CD4-positive, alpha-beta T cell treated with Interleukin-2 at 100 ng/mL for 4 hours (primary cell): ENCODE measurements at places on chromosomes 5 and 9.

- peak; percentile 12 for DNase-seq
Measured at GRCh38 chr9:87336914-87337333, 160.7 kb upstream of the DAPK1 start.

GRCh38 chr9:126581893-126582292 lies 31.8 kb upstream of the LMX1B start:
- DNase-seq, result no peak

DNA sequence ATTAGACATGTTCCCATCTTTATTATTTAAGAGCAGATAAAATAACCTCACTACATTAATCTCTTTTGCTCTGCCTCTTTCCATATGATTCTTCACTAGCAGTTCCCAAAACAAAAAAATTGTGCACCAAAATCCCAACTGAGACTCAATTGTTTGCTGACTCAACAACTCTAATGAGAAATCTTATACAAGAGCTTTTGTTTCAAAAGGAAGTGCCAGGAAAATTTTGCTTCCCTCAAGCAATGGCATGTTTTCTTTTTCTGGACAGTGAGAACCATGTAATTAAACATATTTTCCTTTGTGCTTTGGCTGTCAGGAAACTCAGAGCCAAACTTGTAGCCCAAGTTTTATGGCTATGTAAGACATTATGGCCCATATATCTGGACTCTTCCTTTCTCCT lies 62.0 kb downstream of the TMC1 start:
- DNase-seq, result no peak

DNA sequence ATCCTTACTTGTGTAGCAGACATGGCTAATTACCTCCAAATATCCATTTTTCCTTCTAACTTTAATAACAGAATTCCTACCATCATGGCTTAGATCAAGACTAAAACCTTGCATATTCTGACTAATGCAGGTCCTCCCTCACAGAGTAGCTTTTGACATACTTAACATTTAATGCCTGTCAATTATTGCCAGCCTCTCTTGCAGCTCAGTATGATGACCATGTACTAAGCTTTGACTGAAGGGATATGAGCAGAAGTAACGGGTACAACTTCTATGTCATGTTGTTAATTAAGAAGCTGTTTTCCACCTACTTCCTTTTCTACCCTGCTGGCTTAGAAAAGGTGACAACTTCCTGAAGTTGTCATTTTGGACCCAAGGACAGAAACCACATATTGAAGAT lies 533.4 kb downstream of the PSAT1 start:
- DNase-seq, result no peak

GRCh38 chr5:1555011-1555807 lies 31.4 kb upstream of the LPCAT1 start:
- DNase-seq, result no peak

DNA sequence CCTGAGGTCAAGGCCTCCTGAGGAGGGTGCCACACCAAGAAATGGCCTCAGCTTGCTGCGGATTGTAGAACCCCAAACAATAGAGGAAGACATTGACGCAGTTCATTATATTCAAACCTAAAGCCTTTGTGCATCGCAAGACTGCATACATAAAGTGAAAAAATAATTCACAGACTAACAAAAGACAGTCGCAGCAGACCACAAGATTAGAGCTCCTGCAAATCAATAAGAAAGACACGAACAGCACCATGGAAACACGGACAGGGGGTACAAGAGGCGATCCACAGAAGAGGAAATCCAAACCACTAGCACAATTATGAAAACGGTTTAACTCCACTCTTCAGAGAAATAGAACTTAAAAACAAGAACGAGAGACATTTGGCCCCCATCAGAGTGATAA lies 10.0 kb upstream of the TCOF1 start:
- no peak for DNase-seq

- no peak for DNase-seq
Measured at GRCh38 chr9:110029429-110029955, 178.5 kb downstream of the C9orf152 start.

GRCh38 chr5:86795659-86796058 lies 177.9 kb downstream of the COX7C start:
- no peak for DNase-seq

DNA sequence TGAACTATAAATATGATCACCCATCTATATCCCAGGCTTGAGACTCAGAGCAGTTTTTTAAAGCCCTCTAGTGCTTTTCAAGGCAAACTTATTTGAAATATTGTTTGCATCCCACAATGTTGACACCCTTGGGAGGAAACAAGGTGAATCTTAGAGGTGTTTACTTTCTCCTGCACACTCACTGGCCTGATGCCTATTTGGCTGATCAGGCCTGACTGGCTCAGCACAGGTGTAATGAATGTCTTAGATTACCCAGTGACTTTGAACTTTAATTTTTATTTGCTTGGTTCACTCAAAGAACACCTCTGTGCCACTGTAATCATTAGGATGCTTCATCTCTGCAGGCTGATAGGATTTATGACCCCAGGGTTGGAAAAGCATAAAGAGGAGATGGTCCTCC lies 158.3 kb downstream of the KCTD16 start:
- DNase-seq, result no peak

DNA sequence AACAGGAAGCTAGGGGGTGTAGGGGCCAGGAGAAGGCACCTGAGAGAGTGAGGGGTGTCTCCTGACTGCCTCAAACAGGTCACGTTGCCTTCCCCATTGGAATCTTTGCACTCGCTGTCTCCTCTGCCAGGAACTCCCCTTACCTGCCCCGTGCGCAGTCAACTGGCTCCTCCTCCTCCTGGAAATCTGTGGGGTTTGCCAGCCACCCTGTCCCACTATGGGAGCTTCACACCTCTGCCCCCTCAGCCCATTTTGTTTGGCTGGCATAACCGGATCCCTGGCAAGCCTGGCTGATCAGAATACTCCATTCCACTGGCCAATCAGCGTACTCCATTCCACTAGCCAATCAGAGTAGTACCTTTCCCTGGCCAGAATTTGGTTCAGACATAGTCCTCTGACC lies 10.4 kb upstream of the SLC34A1 start:
- DNase-seq, result no peak

DNA sequence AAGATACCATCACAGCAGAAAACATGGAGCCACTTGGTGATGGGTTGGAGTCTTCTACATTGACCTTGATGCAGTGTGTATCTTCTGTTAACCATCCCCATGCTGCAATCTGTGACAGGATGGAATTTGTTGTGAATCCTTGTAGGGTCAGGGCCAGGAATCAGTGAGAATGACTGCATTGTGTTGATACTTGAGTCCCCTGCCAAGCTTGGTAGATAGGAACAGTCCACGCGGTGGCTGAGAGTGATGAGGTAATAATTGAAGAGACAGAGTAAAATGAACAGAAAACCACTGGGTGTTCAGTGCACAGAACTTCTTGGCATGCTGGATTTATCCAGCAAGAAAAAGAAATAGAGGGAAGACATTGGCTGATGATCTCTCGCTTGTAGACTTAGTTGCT lies 217.5 kb downstream of the MAN2A1 start:
- no peak for DNase-seq

DNA sequence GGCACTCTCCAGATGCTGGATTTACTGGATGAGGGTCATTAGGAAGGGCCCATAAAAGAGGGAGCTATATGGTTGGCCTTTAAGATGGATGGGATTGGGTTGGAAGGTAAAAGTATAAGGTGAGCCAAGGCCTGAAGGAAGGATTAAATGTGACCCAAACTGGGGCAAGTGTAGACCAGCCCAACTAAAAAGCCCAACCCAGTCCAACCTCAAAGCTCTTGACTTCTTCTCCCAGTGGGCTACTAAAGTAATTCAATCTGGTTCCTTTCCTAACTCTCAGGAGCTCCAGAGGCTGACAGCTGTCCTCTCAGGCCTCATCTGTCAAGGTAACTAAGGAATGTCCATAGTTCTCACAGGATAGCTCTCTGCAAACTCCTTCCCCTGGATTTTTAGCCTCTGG lies 122.2 kb upstream of the EFNA5 start:
- no peak for DNase-seq

DNA sequence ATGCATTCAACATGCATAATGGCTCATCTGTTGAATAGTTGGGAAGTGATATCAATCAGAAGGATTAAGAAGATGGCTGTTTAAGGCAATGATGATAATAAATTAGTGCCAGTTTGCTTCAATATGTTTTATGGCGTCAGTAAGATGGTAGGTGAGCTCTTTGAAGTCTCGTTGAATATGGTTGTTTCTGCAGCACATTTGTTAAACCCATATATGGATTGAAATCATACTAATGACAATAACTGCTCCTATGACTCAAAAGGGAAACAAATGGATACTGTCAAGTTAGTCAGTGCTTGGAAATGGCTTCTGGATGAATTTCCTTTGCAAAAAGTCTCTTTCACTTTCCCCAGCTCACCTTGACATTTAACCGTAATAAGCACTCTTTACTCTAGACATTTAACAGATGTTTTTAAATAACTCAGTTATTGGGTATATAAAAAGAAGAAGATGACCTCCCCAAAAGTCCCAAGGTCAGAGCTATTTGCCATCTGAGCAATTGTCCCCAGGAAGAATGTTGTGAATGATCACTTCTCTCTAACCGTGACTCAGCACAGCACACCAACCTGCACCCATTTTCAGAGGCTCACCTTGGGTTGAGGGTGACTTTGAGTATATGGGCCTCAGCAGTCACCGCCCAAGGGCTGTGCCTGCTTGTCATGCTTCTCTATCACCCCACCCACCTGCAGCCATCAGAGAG lies 133.4 kb downstream of the GRIA1 start:
- no peak for DNase-seq

DNA sequence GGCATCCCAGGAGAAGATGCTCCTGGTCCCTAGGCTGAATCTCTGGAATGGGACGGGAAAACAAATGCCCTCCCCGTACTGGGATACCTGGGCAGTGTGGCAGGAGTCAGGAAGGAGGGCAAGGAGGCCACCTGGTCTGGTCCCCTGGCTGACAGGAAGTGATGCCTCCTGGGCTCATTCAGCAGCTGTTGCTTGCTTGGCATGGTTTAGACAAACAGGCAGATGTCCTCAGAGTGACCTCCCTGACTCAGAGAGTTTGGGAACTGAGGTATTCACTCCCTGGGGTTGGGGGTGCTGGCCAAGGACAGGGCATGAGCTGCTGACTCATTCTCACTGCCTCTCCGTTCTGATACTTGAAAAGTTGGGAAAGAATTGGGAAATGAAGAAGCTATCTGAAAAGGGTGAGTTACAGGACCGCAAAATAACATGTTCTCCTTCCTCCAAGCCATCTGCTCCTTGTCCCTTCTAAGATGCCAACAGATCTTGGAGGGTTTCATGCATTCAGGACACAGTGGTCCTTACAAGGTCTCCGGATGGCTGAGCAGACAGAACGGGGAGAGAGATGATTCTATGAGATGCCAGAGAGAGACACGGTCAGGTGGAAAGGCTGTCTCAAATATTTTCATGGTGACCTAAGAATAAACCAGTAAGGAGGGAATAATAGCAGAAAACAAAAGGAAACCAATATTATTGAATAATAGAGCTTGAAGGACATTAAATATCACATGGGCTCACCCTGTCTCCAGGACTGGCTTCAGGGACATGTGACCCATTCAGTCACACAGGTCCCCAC lies 534.5 kb downstream of the BNC2 start:
- DNase-seq, result no peak

- no peak for DNase-seq
Measured at GRCh38 chr5:99187611-99188010, 258.8 kb upstream of the CHD1 start.

- DNase-seq, result no peak
Measured at GRCh38 chr5:178232920-178233429, 373 bp upstream of the PHYKPL start.

- DNase-seq, result no peak
Measured at GRCh38 chr5:107123014-107123413, 547.7 kb downstream of the EFNA5 start.

GRCh38 chr5:83972236-83972635 lies 251.6 kb upstream of the HAPLN1 start:
- DNase-seq, result no peak

DNA sequence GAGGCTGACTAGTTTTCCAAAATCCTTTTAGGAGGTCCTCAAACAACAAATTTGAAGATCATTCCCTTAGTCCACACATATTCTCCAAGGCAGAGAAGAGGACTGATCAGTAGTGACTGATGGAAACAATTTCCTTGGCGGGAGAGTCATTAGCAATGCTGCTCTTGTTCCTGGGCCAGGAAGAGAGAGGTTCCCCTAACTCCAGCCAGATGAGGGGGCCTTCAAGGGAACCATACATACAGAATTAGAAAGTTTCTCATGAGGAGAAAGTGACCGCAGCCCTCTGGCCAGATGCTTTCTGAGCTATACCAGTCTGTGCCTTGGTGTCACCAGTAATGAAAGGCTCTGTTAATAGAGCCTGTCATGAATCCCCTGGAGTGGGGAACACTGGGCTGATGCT lies 539.4 kb downstream of the BNC2 start:
- DNase-seq, result no peak

DNA sequence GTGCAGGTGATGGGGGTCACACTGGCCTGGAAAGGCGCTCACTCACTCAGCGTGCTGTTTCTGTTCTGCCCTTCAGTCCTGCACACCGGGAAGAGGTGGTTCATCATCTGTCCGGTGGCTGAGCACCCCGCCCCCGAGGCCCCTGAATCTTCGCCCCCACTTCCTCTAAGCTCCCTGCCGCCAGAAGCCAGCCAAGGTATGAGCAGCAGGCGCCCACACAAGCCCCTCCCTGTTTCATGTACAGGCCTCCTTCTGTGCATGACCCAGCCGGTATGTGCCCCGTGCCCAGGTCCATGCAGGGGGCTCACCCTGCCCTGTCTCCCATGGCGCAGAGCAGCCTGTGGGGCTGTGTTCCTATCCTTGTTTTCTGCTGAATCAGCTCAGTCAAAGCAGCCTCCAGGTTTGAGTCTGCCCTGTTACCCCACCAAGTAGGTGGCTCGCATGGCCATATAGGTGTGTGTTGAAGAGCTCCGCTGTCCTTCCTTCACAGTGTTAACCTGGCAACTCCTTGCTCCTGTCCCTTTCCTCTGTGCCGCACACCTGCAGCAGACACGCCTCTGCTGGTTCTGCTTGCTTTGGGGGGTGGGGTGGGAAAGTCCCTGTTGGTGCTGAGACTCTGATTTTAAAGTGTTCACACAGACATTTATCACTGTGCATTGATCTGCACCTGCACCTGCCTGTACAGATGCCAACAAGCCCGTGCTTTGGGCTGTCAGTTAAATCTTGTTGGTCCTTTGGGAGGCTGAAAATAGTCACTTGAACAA lies 84.8 kb downstream of the WNK2 start:
- peak; percentile 30 for DNase-seq
